ENCODE measurements at places on chromosomes 3 and 15.

DNA sequence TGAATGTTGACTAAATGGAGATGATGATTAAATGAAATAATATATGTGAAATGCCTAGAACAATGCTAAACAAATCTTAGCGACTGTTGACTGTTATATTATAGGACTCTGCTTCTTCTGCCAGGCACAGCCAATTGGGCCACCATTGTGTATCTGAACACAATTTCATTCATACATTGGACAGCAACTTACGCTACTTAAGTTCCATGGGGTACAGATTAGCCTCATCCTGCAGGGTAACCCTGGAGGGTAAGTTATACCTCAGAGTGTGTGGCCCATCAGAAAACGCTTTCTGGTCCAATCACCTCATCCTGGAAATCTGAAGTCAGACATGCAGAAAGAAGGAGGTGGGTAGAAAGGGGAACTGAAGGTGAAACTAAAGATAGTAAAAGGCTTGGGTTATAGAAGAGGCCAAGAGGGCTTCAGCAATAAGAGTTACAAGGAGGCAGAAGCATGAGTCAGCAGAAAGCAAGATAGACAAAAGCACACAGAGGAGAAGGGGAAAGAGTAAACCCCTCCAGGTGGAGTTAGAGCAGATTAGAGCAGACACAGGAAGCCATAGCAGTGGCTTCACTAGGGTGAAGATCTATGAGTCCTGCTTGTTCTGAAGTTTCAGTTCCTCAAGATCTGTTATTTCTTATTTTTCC lies 119.3 kb upstream of the SLC24A5 start:
- DNase-seq, result no peak

DNA sequence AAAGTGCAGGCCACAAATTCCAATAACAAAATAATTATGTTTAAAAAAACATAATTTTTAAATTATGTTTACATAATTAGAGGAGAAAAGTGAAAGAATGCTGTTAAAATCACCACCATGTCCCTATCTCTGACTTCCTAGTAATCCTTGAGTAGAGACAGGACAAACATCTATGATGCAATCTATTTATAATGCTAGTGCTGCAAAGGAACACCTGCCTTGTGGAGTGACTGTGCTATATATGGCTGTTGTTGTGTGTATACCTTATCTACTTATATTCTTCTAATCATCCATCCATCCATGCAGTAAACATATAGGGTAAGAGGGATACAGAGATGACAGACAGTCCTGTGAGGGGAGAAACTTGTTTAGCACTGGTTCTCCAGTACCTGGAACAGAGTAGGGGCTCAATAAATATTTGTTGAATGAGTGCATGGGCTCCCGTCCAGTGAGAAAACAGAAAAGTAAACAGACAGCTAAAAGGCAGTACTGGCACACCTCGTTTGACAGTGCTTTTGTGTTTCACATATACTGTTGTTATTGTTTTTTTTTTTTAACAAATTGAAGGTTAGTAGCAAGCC lies 229.3 kb upstream of the UBE2E1 start:
- no peak for DNase-seq

GRCh38 chr3:12179441-12179840 lies 20.7 kb upstream of the TIMP4 start:
- no peak for DNase-seq

DNA sequence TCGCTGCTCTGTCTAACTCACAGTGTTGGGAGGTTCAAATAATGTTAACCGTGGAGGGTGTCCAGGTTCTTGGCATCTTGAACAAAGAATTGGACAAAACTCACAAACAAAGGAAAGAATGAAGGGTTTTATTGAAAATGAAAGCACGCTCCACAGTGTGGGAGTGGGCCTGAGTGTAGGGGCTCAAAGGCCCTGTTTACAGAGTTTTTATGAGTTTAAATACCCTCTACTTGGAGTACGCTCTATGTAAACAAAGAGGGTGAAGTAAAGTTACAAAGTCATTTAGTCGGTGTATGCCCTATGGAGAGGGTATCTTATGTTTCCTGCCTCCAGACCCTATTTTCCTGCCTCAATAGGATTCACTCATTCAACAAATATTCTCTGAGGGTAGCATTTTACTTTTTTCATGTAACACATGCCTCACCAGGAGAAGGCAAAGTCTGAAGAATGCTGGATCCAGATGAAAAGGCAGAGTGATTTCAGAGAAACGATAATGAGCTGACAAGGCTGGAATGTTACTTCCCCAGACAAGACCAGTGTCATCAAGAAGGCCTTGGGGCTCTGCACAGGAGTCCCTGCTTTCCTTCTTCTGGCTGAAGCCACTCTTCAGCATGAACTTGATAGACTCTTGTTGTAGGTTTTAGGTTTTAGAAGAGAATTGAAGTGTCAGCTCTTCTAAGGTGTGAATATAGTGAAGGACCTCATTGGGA lies 163.6 kb downstream of the FAM43A start:
- no peak for DNase-seq

DNA sequence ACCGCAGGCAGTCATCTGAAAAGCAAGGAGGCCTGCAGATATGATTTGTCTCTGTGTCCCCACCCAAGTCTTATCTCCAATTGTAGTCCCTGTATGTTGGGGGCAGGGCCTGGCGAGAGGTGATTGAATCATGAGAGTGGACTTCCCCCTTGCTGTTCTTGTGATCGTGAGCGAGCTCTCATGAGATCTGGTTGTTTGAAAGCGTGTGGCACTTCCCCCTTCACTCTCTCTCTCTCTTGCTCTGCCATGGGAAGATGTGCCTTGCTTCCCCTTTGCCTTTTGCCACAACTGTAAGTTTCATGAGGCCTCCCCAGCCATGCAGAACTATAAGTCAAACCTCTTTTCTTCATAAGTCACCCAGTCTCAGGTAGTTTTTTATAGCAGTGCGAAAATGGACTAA lies 83.3 kb downstream of the TMCO5A start:
- DNase-seq, result no peak

GRCh38 chr3:43693594-43693993 lies 2.9 kb downstream of the ABHD5 start:
- DNase-seq, result no peak

DNA sequence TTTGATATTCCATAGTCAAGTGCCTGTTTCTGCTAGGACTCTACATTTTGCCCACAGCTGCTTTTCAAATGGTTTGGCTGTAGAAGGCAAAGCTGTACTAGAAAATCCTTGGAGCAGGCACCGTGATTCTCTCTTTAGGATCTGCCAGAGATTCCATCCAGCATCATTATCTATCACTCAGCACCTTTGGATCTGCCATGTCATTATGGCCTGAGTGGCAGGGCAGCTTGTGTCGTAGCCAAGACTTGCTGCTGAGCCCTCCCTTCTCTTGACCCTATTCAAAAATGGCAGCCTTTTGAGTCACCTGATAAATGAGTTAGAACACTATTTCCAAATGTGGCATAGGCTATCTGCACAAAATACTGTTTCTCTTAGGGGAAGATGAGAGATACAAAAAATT lies 8.1 kb upstream of the CMSS1 start:
- DNase-seq, result no peak
